ENCODE measurements at places on chromosomes 7 and 10. TPM values are rescaled to one million over a fixed set of nuclear protein-coding genes. Genes with fewer than 3 reads are reported as not detected.

The NCF1 gene
- 3.6 TPM for polyA plus RNA-seq

- no peak for DNase-seq
Measured at GRCh38 chr7:148212731-148213130, 377.8 kb upstream of the C7orf33 start.

GRCh38 chr10:113880236-113880635 lies 25.8 kb downstream of the NHLRC2 start:
- DNase-seq: no peak

GRCh38 chr10:116038259-116038658 lies 234.7 kb downstream of the GFRA1 start:
- DNase-seq: no peak

DNA sequence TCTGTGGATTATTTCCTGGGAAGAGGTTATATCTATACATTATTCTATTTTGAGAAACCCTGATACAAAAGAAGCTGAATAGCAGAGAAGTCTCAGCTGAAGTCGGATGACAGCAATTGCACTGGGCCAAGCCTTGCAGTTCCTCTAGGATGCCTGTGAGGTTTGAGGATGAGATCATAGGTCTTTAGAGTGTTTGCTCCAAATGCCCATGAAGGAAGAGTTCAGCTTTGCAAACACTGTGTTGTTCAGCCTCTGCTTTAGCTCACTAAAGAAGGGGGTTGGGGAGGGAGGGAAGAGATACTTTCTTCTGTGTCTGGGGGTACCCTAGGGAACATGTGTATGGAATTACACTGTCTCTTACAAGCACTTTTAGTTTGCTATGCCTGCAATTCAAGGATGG lies 282.5 kb upstream of the NRP1 start:
- no peak for DNase-seq

GRCh38 chr10:59771162-59771807 lies 18.0 kb upstream of the MRLN start:
- DNase-seq: peak; percentile 34

All from small intestine (tissue), 16 donors.